ENCODE measurements at places on chromosomes 5 and 9. TPM values are rescaled to one million over a fixed set of nuclear protein-coding genes. Genes with fewer than 3 reads are reported as not detected.

- H3K4me3 ChIP-seq: no peak overlapping the region
- no peaks in the 10 kb centered on the region for H3K4me1 ChIP-seq
- no peak for DNase-seq
- no peak overlapping the region for H3K27ac ChIP-seq
- H3K27me3 ChIP-seq: no peaks in the 10 kb centered on the region
These were observed 42.0 kb downstream of the TRPM3 start for GRCh38 chr9:71079451-71079850.

DNA sequence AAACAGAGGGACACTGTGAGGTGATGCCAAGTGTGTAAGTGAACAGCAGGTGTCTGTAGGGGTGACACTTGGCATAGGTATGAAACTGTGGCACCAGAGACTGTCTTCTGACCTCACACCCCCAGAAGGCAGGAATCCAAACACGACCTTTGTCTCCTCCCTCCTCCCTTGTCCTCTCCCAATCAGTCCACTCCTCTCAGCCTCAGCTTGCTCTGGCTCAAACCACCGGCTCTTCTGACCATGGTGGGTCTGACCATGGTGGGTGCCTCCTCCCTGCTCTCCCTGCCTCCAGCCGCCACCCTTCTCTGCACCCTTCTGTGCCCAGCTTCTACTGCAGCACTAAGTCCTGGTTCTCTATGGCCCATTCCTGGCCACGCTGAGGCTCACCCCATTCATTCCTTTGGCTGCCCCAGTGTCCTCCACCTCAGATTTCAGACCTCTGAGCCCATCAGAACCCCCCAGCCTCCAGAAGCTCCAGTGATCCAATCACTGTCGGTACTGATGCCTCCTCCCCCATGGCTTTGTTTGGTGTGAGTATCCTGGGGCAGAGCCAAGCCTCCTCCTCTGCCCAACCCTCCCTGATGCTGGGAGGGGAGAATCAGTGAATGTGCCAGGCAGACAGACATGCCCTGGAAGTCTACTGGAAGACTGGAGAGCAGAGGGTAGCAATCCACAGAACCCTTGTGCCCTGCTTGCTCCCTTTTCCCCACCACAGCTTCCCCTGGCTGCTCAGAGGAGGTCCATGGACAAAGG lies 1.7 kb upstream of the ARID3C start:
- no peak overlapping the region for H3K27ac ChIP-seq
- H3K27me3 ChIP-seq: peaks cover 40% of the 10 kb centered on the region
- no peak for DNase-seq

DNA sequence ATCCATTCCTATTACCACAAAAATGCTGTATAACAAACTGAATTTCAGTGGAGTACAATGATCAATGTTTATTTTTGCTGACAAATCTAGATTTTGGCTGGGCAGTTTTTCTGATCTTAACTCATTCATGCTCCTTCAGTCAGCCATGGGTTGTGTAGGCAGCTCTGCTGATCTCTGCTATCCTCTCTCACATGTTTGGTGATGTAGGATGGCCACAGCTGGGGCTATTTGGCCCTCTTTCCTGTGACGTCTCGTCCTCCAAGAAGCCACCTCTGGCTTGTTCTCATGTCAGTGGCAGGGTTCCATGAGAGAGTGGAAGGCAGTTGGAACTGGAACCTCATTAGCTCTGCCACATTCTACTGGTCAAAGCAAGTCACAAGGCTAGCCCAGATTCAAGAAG lies 8.9 kb downstream of the NLN start:
- H3K4me1 ChIP-seq: peaks cover 13% of the 10 kb centered on the region
- no peak for DNase-seq
- no peaks in the 10 kb centered on the region for H3K36me3 ChIP-seq
- H3K27me3 ChIP-seq: no peaks in the 10 kb centered on the region
- H3K4me3 ChIP-seq: no peak overlapping the region

The ARID3C gene
- total RNA-seq: 0.27 TPM

DNA sequence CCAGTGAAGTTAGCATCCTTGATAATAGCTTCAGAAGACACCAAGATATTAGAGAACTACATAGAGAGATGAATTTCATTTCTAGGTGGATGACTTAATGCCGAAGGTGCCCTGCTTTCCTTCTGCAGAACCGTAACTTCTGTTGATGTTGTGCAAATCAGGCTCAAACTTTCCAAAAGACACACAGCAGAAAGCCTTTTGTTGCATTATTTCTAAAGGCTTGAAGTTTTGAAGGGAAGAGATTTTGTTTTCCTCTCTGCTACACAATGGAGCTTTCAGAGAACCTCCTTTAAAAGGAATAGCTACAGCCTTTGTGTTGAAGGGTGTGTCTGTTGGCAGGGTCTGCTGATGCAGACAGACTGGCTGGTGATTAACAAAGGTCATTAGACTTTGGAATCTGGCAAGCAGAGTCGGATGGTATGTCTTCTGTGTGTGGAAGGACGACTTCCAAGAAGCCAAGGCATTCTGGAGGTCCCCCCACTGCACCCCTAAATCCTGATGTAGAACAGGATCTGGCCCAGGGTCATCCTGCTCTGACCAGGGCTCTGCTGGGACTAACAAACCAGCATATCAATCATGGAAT lies 57.8 kb downstream of the ZNF462 start:
- H3K4me3 ChIP-seq: no peak overlapping the region
- H3K27me3 ChIP-seq: peaks cover 8% of the 10 kb centered on the region
- H3K4me1 ChIP-seq: peaks cover 10% of the 10 kb centered on the region
- no peak for DNase-seq
- H3K36me3 ChIP-seq: no peaks in the 10 kb centered on the region

GRCh38 chr5:93532370-93532769 lies 48.6 kb downstream of the NR2F1-AS1 start:
- H3K27me3 ChIP-seq: no peaks in the 10 kb centered on the region
- H3K4me3 ChIP-seq: no peak overlapping the region
- no peak for DNase-seq
- H3K27ac ChIP-seq: no peak overlapping the region
- H3K36me3 ChIP-seq: no peaks in the 10 kb centered on the region
